Right cardiac atrium (tissue), 5 donors: ENCODE measurements at places on chromosomes 5 and 9. TPM values are rescaled to one million over a fixed set of nuclear protein-coding genes. Genes with fewer than 3 reads are reported as not detected.
A peak's percentile ranks its signal among the peaks of the same experiment; 100 is the strongest.

GRCh38 chr9:23841304-23841703 lies 15.3 kb upstream of the ELAVL2 start:
- DNase-seq, result no peak

The CCNO gene
- not detected for total RNA-seq

DNA sequence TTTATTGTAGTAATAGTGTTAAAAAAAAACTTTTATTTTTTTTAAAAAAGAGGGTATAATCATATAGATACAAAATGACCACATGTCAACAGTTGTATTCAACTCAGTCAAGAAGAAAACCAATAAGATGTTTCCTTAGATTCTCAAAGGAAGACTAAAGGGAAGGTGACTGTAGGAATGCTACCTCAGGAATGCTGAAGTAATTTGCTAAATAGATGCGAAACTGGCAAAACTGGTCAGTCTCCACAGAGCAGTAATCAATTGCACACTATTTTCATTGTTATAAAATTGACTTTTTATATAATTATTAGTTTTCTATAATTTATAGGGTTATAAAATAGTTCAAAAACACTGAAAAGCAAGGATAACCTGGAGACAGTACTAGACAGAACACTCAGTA lies 204.8 kb downstream of the GABRG2 start:
- no peak for DNase-seq

DNA sequence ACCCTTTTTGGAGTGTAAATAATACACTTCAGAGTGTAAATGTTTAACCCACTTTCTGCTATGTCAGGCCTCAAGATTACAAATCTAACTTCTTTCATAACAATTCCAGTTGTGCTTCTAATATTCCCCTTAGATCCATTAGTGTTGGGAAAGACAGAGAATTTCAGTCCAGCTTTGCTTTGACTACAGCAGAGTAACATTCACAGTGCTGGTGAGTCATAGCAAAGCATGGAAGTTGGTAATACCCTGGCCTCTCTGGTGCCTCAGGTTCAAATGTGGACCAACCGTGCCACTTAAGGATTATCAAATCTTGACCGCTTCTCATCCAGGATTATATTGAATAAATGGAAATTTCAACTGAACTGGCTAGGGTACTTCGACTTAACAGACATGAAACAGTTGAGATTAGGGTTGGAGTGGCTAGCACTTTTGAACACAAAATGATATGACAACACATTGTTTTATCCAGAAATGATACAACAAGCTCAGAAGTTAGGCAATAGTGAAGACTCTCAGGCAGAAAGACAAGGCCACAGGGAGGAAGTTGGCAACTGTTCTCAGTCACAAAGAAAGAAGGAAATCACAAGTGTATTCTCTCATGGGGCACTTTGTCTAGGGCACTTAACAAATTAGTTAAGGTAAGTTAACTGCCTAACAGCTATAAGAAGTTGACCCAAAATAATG lies 24.4 kb upstream of the RASA1 start:
- DNase-seq, result no peak

DNA sequence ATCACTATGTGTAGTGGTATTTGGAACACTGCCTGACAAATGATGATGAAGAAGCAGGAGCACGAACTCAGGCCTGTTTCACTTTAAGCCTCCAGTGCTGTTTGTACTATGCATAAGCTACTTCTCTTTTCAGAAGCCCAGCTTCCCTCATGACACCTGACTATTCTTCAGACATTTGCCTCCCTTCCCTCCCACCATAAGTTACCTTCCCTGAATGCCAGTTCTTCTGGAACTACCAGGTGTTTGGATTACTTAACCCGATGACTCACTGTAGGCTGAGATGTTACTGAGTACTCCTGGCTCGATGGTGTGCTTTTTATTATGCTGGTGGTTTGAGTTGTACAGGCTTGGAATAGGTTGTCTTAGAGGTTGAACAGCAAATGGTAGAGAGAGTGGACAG lies 180.0 kb downstream of the SPATA31D1 start:
- no peak for DNase-seq

DNA sequence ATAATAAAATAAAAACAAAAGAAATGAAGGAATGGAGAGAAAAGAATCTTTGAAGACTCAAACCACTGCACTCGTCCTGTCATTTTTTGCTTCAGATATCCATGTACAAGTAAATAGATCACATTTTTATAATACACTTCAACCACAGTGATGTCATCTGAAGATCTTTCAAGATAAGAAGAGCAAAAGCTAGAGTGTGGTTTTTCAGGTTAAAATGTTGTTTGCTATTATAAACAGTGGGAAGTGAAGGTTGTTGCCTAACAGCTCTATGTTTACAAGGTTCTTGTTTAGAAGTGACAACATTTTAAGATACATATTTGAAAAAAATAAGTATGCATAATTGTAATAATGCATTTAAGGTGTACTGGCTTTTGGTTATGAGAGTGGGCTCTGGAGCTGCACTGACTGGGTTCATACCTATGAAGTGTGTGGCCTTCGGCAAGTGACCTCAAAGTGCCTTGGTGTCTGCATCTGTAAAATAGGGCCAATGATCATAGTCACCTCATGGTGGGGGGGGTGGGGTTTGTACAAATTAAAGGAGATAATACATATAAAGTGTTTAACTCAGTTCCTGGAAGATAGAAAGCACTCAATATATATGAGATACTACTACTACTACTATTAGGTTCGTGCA lies 45.5 kb upstream of the IL7R start:
- no peak for DNase-seq

The ROPN1L gene
- total RNA-seq, result 0.89 TPM

DNA sequence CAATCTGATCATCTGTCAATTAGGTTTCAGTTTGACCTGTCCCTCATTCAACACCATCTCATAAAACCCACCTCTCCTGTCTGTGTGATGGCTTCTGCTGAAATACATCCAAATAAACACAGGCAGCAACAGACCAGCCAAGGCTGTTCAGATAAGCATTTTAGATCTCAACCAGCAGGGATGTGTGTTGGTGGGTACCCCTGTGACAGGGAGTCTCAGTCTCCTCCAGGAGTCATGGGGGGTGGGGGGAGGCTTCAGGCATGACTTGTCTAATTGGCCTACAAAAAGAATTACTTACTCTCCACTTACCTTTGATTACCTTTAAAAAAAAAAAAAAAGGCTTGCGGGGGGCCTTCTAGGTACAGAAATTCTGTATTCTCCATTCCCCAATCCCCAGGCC lies 65.9 kb downstream of the ROR2 start:
- no peak for DNase-seq

GRCh38 chr5:172832383-172833315 lies 1.4 kb upstream of the ERGIC1 start:
- DNase-seq, result no peak

The DIPK1B gene
- 38.1 TPM for total RNA-seq

DNA sequence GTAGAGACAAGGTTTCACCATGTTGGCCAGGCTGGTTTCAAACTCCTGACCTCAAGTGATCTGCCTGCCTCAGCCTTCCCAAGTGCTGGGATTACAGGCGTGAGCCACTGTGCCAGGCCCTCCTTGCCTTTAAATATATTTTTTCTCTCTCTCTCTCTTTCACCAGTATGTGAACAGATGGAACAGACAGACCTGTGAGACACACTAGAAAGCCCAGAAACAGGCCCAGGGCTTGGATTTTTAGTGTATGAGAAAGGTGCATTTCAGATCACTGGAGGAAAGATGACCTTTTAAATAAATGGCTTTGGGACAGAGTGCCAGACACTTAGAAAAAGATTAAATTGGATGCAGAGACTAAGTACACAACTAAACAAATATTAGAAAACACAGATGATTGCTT lies 3.1 kb downstream of the RASGEF1C start:
- DNase-seq, result no peak

- DNase-seq, result peak; percentile 30
Observed at GRCh38 chr9:78130004-78130403, 98.4 kb upstream of the GNAQ start.

- no peak for DNase-seq
Observed at GRCh38 chr5:134289509-134290113, 63.7 kb upstream of the PPP2CA start.

The GDA gene
- not detected for total RNA-seq

DNA sequence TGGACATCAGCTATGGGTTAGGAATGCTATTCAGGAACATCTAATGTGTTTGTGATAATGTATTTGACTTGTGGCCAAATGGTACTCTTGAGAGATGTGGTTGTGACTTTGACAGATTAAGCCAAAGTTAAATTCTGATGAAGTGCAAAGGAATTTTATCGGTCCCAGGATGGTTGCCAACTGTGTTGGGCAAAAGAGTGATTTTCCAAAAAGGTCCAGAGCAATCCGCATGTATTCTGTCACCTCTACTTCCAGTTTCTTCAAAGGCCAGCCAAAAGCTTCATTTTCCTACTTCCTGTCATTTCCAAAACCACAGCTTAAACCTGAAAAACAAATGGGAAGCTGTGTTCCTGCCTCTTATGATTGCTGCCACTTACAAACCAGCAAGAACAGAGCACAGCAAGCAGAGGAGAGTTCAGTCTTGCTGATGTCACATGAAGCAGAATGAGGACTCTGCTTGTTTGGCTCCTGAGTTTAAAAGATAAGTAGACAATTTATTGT lies 59.8 kb downstream of the MARCHF3 start:
- no peak for DNase-seq

- no peak for DNase-seq
Observed at GRCh38 chr5:119926301-119926700, 296.9 kb downstream of the FAM170A start.

DNA sequence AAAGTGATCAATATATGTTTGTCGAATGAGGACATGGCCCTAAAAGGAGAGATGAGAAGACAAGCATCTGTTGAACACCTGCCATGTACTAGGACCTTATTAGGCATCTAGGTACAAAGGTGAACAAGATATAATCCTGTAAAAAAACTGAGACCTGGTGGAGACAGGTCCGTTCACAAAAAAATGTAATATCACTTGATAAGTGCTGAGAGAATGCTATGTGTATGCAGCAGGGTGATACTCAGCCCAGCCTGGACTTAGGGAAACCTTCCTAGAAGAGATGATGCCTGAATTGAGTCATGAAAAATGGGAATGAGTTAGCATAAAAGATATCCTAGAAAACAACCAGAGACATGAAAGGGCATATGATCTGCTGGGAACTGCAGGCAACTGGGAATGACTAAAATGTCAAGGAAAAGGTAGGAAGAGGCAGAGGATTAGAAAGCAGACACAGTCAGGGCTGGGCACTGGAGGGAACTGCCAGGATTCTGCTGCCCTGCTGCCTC lies 108.5 kb downstream of the ADRB2 start:
- DNase-seq, result no peak

DNA sequence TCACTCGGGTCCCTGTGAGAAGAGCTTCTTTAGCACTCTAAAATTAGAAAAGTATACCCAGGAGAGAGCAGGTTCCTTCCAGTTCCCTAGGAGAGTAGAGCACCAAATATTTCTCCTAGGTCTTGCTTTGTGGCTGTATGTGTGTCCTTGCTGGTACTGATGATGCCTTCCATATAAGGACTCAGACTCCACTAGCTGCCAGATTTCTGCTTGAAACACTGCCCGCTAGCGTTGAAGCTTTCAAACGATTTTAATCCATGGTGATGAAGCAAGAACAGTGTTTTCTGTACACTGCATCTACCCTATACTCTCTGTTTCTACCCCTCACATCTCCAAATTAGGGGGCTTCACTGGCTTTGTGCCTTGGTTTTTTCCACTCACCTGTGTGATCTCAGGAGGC lies 2.4 kb upstream of the SMC2 start:
- DNase-seq, result no peak

DNA sequence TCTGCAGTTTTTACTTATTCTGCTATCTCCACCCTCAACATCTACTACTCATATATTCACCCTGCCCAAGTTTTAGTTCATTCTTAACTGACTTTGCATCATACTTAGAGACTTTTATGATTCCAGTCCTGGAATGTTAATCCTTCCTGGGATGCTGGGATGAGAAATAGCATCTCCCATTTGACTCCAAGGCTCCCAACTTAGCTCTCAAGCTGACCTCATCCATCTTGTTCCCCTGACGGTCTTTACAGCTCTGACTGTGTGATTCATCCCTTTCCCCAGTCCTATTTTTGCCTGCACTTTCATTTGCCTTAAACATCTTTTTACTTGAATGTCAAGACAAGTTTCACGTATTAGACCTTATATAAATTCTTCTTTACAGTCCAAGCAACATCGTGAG lies 297.8 kb downstream of the EPB41L4A start:
- DNase-seq, result no peak

DNA sequence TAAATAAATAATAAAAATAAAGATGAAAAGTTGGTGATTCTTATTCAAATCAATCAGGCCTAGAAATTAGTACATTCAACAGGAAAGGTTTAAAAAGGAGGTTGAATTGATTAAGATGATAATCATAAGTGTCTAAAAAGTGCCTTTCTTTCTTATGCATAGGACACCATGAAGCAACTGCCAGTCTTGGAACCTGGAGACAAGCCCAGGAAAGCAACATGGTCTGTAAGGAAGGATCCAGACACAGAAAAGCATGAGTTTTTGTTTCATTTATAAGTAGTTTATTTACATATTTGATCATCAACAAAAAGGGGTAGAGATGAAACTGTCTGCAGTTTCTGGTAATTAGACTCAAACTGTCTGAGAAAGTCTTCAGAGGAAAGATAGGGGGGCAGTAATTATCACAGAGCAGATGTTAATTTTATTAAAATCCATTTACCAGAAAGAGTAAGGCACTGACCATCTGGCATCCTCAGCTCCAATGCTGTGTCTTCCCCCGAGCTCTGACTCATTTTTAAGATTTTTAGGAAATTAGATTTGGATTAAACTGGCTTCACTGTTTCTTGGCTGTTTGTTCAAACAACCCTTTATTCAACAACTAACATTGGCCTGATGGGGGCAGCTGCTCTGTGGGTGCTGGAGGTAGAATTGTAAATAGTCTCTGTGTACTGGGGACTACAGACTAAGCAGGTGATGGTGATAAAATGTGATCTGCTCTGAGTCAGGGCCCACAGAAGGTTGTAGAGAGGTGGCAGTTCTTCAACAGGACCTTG lies 2.7 kb downstream of the RABEPK start:
- DNase-seq, result no peak

DNA sequence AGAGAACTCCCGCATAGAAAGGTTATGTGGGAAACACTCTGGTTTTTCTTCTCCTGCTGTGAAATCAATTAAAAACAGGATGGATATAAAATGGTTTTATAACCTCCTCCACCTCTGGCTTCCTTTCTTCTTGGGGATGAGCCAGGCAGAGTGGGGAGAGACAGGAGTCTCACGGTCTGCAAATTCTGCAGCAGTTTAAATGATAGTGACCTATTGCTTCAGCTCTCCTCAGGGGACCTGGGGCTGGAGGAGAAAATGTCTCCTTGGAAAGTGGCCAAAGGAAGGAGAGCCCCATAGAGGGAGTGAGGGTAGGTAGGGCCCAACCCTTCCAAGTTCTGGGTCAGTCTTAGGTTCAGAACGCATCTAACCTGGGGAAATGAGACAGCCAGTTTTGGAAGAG lies 118.8 kb downstream of the MTX3 start:
- DNase-seq, result no peak

The ACOT12 gene
- total RNA-seq, result not detected

- no peak for DNase-seq
Observed at GRCh38 chr9:70297141-70297540, 38.4 kb downstream of the SMC5 start.

The ATP10B gene
- total RNA-seq, result not detected

- no peak for DNase-seq
Observed at GRCh38 chr9:34958411-34958982, 412 bp downstream of the PHF24 start.

GRCh38 chr5:99926463-99926862 lies 608.7 kb upstream of the FAM174A start:
- no peak for DNase-seq

GRCh38 chr9:100700689-100701318 lies 122.9 kb downstream of the CAVIN4 start:
- DNase-seq, result no peak

- DNase-seq, result no peak
Observed at GRCh38 chr5:143002459-143003327, 232.5 kb downstream of the ARHGAP26 start.
